ENCODE measurements at places on chromosomes 16 and 17.

DNA sequence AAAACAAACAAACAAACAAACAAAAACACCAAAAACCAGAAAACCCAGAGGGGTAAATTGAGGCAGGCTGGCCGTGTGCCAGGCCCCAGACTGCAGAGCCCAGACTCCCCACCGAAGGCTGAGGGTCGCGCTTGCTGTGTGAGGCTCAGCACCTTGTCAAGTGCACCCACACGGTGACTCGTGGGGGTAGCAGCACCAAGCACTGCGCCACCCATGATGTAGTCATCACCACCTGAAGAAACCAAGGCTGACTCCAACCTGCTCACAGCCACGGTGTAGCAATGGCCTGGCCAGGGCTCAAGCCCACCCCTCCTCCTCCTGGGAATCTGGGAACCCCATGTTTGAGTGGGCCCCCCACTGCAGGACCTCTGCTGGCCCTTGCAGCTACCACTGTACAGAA is 11.9 kb downstream of the MCRIP1 start:
- DNase-seq: no peak

DNA sequence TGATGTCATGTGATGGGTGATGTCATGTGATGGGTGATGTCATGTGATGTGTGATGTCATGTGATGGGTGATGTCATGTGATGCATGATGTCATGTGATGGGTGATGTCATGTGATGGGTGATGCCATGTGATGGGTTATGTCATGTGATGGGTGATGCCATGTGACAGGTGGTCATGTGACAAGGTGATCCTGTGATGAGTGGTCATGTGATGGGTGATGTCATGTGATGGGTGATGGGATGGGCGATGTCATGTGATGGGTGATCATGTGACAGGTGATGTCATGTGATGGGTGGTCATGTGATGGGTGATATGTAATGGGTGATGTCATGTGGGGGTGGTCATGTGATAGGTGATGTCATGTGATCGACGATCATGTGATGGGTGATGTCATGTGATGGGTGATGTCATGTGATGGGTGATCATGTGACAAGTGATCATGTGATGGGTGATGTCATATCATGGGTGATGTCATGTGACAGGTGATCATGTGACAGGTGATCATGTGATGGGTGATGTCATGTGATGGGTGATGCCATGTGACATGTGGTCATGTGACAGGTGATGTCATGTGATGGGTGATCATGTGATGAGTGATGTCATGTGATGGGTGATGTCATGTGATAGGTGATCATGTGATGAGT is 17.2 kb downstream of the CD300LB start:
- peak; percentile 48 for DNase-seq

GRCh38 chr17:17084941-17085340 is 42.7 kb downstream of the MPRIP start:
- DNase-seq: no peak

GRCh38 chr16:69253870-69254341 is 57.2 kb upstream of the VPS4A start:
- DNase-seq: no peak

GRCh38 chr16:67264277-67264676 is 15.1 kb upstream of the PLEKHG4 start:
- no peak for DNase-seq

DNA sequence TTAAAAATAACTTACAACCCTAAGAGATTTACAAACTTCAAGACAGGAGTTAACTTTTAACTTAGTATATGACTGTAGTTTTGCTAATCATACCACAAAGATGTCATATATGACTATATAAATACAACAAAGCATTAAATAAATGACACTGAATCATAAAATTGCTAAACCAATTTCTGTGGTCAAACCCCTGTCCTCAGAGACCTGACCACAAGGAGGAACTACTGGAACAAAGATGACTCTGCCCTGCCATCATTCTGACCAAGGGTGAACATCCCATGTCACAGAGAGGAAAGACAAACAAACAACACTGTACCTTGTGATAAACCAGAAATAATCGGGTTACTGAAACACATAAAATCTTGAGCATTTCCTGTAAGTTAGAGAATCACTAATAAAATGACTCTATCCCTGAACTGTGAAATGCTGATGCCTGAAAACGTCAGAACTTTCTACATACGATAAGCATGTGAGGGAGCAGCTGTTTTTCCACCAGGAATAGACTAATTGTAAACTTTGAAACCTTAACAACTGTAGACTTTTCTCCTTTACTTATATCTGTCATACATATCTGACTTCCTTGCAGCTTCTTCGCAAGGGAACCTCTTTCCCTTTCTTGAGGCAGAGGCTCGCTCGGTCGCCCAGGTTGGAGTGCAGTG is 47.9 kb downstream of the WDR59 start:
- DNase-seq: no peak

GRCh38 chr16:52578829-52579498 is 32.0 kb upstream of the TOX3 start:
- no peak for DNase-seq

DNA sequence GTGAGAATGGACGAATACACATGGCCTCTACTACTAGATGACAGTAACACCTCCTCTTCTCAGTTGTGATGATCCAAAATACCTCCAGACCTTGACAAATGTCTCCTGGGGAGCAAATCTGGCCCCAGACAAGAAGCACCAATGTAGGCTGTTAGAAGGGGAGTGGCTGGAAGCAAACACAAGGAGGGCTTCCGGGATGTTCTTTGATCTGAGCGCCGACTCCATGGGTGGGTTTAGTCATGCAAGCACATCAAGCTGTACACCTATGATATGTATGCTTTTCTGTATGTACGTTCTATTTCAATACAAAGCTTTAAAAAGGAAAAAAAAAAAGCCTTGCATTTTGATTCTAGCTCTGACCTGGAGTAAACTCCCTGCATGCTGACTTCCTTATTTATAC is 61.4 kb downstream of the ARHGAP17 start:
- DNase-seq: no peak

GRCh38 chr17:46726206-46726605 is 92.3 kb downstream of the WNT3 start:
- no peak for DNase-seq

DNA sequence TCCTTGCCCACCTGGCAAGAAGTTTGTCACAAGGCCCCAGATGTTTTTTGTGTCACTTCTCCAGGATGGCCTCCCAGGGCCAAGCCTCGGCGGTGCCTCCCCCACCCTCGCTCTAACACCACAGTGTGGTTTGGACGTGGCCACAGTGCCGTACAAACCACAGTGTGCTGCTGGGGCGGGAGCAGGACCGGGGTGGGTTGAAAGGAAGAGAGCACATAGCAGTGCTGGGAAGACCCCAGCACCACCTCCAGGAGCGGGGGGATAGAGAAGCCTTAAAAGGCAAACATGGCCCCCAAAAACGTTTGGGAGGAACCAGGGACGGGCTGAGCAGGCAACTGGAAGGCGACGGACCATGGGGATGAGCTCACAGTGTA is 5.0 kb upstream of the BCL6B start:
- DNase-seq: no peak

- no peak for DNase-seq
Measured at GRCh38 chr17:81537856-81538555, 9.8 kb downstream of the FSCN2 start.
